ENCODE measurements at places on chromosomes 3 and 15.

DNA sequence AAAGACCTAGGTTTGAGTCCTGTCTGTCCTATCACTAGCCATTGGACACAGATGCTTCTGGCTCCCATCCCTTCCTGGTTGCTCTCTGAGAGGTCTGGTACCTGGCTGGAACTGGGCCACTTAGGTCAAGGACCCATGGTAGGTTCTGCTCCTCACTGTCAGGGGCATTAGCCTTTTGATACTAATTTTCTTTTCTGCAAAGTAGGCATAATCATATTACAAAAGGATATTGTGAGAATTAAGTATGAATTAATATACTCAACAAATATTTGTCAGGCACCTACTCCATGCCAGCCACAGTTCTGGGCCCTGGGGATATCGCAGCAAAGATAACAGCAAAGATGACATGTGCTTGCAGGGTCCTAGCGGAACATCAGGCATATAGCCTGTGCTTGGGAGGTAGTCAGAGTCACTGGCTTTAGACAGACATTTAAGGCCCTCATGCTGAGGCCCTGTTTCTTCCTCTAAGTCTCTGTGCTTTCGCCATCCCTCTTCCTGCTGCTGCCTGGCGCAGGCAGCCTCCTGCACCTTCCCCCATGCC, 25.6 kb upstream of the LCTL start:
- no peak for DNase-seq

DNA sequence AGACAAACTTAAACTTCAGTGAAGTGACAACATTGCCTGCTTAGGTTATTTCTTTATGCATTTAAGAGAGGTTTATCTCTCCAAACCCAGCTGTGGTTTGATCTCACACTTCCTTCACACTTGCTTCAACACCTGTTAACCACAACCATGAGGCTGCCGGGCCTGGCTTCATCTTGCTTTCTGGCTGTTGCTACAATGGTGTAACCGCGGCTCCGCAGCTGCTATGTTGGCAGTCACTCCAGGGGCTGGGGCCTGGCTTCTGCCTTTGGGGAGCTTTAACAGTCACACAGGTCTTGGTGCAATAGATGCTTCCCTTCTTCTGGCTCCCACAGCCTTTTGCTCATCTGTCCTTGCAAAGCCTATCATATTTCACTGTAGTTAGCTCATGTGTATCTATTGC, 72.9 kb upstream of the MNS1 start:
- no peak for DNase-seq

GRCh38 chr3:104367000-104367399, 999.7 kb upstream of the ALCAM start:
- no peak for DNase-seq

DNA sequence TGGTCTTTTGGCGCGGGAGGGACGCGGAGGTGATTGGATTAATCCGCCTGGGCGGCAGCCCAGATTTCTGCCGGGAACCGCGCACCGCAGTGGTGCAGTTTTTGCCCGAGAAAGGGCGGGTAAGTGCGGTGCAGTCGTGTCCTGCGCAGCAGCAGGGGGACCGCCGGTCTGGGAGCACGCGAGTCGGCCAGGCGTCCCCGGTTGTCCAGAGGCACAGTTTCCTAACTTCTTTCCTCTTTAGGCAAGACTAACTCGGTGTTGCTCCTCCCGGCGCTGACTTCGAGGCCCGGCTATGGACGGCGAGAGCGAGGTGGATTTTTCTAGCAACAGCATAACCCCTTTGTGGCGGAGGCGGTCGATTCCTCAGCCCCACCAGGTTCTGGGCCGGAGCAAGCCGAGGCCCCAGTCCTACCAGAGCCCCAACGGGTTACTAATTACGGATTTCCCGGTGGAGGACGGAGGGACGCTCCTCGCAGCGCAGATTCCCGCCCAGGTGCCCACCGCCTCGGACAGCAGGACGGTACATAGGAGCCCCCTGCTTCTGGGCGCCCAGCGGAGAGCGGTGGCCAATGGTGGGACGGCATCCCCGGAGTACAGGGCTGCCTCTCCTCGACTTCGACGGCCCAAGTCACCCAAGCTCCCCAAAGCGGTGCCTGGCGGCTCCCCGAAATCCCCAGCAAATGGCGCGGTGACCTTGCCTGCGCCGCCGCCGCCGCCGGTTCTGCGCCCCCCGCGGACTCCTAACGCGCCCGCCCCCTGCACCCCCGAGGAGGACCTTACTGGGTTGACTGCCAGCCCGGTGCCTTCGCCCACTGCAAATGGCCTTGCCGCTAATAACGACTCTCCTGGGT, 736 bp downstream of the ARHGEF26 start:
- peak; percentile 43 for DNase-seq

GRCh38 chr3:146277953-146278631, 27.2 kb upstream of the PLSCR4 start:
- DNase-seq, result no peak

DNA sequence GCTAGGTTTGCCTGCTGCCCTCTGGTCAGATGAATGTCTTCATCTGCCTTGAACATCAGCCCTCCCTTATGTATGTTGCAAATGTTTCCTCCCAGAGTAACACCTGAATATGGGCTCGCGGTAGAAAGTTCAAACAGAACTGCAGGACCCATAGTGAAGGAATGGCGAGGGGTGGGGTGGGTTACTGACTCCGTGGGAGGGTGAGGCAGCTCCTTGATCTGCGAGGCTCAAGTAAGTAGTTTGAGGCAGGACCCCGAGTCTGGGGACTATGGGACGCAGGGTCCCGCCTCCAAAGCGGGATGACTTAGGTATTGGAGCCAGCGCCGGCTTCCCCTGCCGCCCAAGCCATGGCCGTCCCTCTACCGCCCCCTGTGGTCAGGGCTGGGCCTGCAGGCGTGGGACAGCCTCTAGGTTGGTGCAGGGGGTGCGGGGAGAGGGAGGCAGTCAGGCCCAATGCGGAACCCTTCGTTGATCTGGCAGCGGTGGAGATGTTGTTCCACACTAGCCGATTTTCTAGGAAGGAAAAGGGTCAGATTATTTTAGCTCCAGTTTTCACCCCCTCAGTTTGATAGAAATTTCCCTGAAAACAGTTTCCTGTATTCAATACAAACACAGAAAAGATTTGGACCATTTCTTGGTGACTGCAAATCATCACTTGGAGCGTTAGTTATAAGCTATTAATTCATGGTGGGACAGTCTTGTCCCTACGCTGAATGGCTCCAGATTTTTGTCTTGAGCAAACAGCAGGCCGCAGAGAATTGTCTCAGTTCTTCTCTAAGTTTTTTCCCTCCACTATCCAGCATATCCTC, 72.3 kb downstream of the CORO2B start:
- peak; percentile 43 for DNase-seq

DNA sequence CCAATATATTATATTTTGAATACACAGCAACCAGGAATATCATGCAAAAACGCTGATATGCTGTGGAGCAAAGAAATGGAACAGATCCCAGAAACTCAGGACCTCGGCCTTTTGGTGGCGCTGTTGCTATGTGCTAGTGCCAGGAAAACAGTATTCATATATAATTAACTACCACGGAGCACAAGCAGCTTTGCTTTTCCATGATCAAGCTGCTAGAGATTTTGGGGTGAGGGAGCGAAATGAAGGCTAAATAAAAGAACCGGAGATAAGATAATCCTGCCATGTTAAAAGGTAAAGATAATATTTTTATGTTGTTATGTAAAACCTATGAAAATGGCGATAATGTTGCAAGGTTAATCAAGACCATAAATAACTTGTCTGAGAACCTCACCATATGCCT, 157.7 kb upstream of the FAM3D start:
- DNase-seq, result peak; percentile 72

DNA sequence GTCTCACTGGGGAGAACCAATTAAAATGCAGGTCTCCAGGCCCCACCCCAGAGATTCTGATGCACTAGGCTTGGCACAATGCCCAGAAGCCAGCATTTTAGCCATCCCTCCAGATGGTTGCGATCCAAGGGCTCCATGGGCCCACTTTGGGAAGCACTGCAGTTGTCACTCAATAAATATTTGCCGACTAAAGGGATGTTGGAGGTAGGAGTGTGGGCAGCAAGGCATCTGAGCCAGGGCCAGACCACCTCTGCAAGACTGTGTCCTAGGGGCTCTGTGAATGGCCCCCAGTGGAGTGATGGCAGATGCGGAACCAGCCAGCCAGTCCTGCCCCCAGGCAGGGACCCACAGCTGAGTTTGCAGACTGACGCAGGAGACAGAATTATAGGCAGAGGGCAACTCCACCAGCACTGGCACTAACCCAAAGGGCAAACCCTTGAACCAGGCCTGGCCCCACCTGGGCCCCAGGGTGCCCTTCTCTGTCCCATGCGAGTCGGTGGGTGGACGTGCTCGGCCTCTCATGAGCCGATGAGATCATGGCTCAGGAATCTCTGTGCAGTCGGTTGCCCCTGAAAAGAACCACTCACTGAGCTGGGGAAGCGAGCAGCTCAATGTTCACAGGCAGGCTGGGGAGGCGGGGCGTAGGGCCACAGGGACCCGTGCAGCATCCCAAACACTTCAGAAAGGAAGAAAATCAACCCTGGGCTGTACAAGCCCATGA, 49.7 kb downstream of the SEMA5B start:
- DNase-seq, result peak; percentile 97

DNA sequence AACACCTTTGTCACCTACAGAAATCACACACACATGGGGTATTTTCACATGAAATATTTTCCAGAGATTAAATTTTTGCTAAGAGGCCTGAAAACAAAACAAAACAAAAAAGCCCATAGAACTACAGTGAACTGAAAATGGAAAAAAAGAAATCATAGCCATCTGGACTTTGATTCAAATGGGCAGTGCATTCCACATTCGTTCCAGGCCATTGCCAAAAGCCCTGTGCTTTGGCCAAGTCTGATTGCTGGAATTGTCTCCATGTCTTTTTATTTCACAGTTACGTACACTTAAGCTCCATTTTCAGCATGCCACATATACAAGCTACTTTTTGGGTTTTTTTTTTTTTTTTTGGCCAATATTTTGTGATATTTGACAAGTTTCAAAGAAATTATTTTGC, 47.1 kb downstream of the TFG start:
- DNase-seq, result no peak
